ENCODE measurements at places on chromosomes 7 and 10.

- H3K4me1 ChIP-seq, result peaks cover 36% of the 10 kb centered on the region
- H3K27ac ChIP-seq, result peak overlapping the region; percentile 96
- no peaks in the 10 kb centered on the region for H3K27me3 ChIP-seq
- peaks cover 17% of the 10 kb centered on the region for H3K36me3 ChIP-seq
Observed at GRCh38 chr10:988667-989545, 672 bp downstream of the GTPBP4 start.

- H3K27me3 ChIP-seq, result no peaks in the 10 kb centered on the region
- no peak overlapping the region for H3K4me3 ChIP-seq
Observed at GRCh38 chr7:36210291-36210922, 57.4 kb downstream of the EEPD1 start.

DNA sequence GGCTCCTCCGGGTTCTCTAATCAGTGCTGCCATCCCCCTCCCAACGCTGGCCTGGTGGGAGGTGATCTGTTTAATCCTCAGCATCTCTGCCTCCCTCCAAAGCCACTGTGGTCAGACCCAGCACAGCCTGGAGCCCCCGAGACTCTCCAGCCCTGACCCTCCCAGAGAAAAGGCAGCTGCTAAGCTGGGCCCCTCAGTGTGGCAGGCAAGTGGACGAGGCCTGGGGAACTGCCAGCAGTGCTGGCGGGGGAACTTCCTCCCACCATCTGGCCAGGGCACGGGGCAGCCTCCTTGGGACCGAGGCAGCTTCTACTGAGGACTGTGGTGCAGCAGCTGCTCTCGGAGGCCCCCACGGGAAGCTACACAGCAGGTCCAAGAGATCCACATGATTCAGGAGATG is 51.1 kb downstream of the DPYSL4 start:
- no peak for DNase-seq
- H3K36me3 ChIP-seq, result no peaks in the 10 kb centered on the region
- H3K27me3 ChIP-seq, result no peaks in the 10 kb centered on the region
- H3K27ac ChIP-seq, result no peak overlapping the region

DNA sequence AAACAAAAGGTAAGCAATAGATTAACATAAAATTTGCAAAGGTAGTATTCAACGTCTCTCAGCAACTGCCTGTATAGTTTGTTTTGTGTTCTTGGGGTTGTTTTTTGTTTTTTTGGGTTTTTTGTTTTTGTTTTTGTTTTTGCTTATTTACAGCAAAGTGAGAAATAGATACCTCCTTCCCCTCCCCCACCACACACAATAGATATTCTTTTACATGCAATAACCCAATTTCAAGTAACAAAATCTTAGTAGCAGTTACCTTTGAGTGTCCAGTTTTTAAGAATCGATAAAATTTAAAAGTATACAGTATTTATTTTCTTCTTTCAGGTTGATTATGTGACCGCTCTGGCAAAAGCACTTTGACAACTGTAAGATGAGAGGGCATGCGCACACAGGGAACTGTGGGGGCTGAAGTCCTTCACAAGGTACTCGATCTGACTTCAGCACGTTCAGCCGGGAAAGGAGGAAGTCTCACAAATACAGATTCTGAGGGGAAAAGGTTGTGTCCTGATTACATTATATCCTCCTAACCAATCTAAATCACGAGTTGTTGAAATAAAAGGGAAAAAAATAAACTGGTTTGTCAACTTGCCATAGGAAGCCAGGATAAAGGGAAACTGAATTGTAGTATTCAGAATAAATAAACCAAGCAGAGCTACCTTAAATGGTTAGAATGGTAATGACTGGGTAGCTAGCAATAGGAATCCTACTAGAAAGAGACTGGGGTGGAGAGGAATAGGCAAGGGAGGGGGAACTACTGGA is 47.8 kb downstream of the CPEB3 start:
- peak; percentile 71 for DNase-seq
- no peaks in the 10 kb centered on the region for H3K36me3 ChIP-seq
- H3K4me1 ChIP-seq, result peaks cover 34% of the 10 kb centered on the region
- no peak overlapping the region for H3K27ac ChIP-seq
- peak overlapping the region; percentile 40 for H3K4me3 ChIP-seq

- peaks cover 27% of the 10 kb centered on the region for H3K4me1 ChIP-seq
- H3K27ac ChIP-seq, result peak overlapping the region; percentile 11
- H3K4me3 ChIP-seq, result no peak overlapping the region
- H3K27me3 ChIP-seq, result no peaks in the 10 kb centered on the region
- H3K36me3 ChIP-seq, result peaks cover 100% of the 10 kb centered on the region
- no peak for DNase-seq
Observed at GRCh38 chr10:79298403-79299244, 48.6 kb upstream of the PPIF start.

DNA sequence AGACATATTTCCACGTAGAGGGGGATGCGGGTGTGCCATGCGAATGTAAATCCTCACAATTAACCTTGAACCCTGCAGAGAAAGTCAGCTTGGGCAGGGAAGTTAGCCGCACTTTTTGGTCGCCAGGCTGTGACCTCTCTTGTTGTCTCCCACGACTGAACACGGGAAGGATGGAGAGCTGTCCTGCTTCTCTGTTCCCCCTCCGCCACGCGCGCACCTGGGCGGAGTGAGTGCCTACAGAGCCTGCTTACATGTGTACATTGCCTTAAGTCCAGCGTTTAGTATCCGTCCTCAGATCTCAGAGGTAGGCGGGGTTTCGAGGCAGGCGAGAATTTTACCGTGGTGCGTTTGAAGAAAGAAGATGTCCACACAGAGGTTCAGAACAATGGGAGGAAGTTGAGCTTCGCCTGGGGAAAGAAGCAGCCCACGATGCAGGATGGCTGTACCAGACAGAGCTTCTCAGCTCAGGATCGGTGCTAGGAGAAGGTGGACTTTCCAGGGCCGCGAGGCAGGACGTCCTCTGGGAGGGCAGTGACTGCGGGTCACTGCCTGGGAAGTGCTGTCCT is 482 bp upstream of the ERCC6 start:
- H3K36me3 ChIP-seq, result no peaks in the 10 kb centered on the region
- H3K27me3 ChIP-seq, result no peaks in the 10 kb centered on the region
- peak overlapping the region; percentile 83 for H3K27ac ChIP-seq
- H3K4me3 ChIP-seq, result peak overlapping the region; percentile 72
- DNase-seq, result peak; percentile 60

DNA sequence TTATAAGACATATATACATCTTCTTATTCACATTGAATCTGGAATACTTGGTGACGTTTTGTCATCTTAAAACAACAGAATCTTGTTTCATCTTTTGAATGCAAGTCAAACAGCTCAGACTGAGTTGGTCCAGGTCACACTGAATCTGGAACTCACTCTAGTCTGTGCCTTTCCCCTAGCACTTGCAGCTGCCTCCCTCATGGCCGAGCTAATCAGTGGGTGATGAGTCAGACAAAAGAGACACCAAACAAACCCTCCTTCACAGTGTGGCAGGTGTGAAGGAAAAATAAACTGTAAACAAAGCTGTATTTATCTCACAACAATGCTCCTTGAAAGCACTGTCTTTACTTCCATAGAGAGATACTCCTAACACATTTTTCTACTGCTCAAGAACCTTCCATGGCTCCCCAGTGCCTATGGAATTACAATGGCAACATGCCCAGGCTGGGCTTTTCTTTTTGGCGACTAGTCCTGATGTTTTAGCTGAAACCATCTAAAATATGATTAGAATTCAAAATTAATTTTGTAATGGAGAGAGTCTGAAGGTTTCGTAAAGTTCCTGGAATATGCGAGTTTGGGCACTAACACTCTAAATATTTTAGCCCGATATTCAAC is 140.0 kb downstream of the ZNF365 start:
- H3K36me3 ChIP-seq, result no peaks in the 10 kb centered on the region
- H3K4me1 ChIP-seq, result no peaks in the 10 kb centered on the region
- H3K4me3 ChIP-seq, result no peak overlapping the region
- H3K27ac ChIP-seq, result no peak overlapping the region
- no peaks in the 10 kb centered on the region for H3K27me3 ChIP-seq

DNA sequence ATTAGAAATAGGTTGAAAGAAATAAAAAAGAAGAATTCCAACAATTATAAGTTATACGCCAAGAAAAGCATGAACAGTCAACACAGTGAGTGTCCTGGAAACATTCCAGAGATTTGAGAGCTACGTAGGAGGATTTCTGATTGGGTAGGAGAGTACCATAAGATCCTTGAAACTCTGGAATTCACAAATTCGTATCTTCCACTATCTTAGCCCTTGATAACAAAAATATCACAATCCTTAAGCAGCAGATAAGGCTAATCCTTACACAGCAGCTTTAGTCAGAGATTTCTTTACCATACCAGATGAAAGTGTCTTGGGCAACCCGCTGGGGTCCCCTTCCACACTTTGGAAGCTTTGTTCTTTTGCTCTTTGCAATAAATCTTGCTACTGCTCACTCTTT is 8.2 kb downstream of the TPK1 start:
- no peak for DNase-seq
- no peak overlapping the region for H3K4me3 ChIP-seq
- no peaks in the 10 kb centered on the region for H3K4me1 ChIP-seq
- no peaks in the 10 kb centered on the region for H3K36me3 ChIP-seq
- no peak overlapping the region for H3K27ac ChIP-seq

DNA sequence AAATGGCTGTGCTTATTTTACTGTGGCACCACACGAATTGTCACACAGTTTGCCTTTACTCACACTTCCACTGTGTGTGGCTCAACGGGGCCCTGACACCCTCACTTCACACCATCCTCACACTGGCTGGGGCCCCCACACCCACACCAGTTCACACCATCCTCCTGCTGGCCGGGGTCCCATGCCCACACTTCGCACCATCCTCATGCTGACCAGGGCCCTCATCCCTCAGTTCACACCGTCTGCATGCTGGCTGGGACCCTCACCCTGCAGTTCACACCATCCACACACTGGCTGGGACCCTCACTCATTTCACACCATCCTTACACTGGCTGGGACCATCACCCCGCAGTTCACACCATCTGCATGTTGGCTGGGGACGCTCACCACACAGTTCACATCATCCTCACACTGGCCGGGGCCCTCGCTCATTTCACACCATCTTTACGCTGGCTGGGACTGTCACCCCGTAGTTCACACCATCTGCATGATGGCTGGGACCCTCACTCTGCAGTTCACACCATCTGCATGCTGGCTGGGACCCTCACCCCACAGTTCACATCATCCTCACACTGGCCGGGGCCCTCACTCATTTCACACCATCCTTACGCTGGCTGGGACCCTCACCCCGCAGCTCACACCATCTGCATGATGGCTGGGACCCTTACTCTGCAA is 36.0 kb downstream of the BRI3 start:
- no peak overlapping the region for H3K4me3 ChIP-seq
- H3K27ac ChIP-seq, result no peak overlapping the region
- H3K27me3 ChIP-seq, result no peaks in the 10 kb centered on the region
- no peak for DNase-seq
- H3K4me1 ChIP-seq, result no peaks in the 10 kb centered on the region

GRCh38 chr7:39633563-39634477 is 10.4 kb downstream of the RALA start:
- H3K27me3 ChIP-seq, result no peaks in the 10 kb centered on the region
- DNase-seq, result no peak
- peaks cover 12% of the 10 kb centered on the region for H3K4me1 ChIP-seq
- H3K4me3 ChIP-seq, result no peak overlapping the region
- H3K27ac ChIP-seq, result no peak overlapping the region

GRCh38 chr7:6579446-6579845 is 2.2 kb downstream of the ZDHHC4 start:
- no peak for DNase-seq
- H3K4me1 ChIP-seq, result peaks cover 8% of the 10 kb centered on the region
- no peak overlapping the region for H3K4me3 ChIP-seq
- no peaks in the 10 kb centered on the region for H3K27me3 ChIP-seq
- H3K36me3 ChIP-seq, result peaks cover 46% of the 10 kb centered on the region
- H3K27ac ChIP-seq, result no peak overlapping the region

DNA sequence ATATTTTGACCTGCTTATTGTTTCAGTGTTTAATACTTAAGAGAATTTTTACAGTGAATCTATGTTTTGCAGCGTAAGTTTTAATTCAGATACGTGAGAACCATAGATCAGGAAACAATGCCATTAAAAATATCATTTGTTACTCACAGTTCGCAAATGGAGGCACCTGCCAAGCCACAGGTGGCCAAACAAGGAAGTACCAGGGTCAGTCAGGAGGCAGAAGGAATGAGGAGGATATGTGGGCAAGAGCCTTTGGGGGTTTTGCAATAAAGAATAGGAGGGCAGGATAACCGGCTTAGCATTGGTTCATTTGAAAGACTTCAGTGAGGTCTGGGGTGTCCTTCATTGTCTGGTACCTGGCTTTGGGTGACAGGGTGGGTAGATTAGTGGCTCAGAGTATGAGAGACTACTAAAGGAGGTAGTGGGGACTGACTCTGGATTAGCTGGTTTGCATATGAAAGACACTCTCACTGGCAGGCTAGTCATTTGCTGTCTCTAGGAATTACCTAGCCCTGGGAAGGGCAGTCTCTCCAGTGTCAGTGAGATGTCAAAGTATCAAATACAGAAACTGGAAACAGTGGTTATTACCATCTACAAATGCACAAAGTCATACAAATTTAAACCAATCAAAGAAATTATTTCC is 132.2 kb upstream of the CAV2 start:
- no peak overlapping the region for H3K27ac ChIP-seq
- no peaks in the 10 kb centered on the region for H3K27me3 ChIP-seq
- no peaks in the 10 kb centered on the region for H3K36me3 ChIP-seq
- no peak overlapping the region for H3K4me3 ChIP-seq
- no peak for DNase-seq

GRCh38 chr7:24283554-24283896 is 465 bp upstream of the NPY start:
- no peak overlapping the region for H3K27ac ChIP-seq
- H3K27me3 ChIP-seq, result peaks cover 41% of the 10 kb centered on the region
- no peaks in the 10 kb centered on the region for H3K36me3 ChIP-seq
- H3K4me1 ChIP-seq, result no peaks in the 10 kb centered on the region
- H3K4me3 ChIP-seq, result no peak overlapping the region

GRCh38 chr10:131928248-131929095 is 27.7 kb downstream of the PPP2R2D start:
- no peak overlapping the region for H3K4me3 ChIP-seq
- peaks cover 35% of the 10 kb centered on the region for H3K4me1 ChIP-seq
- no peaks in the 10 kb centered on the region for H3K36me3 ChIP-seq
- DNase-seq, result no peak
- H3K27ac ChIP-seq, result peak overlapping the region; percentile 10

- DNase-seq, result no peak
- H3K36me3 ChIP-seq, result peaks cover 33% of the 10 kb centered on the region
- H3K27me3 ChIP-seq, result no peaks in the 10 kb centered on the region
- H3K4me1 ChIP-seq, result peaks cover 17% of the 10 kb centered on the region
- no peak overlapping the region for H3K27ac ChIP-seq
Observed at GRCh38 chr7:47954231-47954911, 6.1 kb upstream of the PKD1L1 start.

Data from lower lobe of right lung (tissue), 2 donors.